Thoracic aorta (tissue), 2 donors: ENCODE measurements at places on chromosomes 3 and 15. TPM values are rescaled to one million over a fixed set of nuclear protein-coding genes. Genes with fewer than 3 reads are reported as not detected.
A peak's percentile ranks its signal among the peaks of the same experiment; 100 is the strongest.

GRCh38 chr3:10389995-10390394 lies 69.1 kb upstream of the SEC13 start:
- H3K4me3 ChIP-seq: no peak overlapping the region
- no peaks in the 10 kb centered on the region for H3K27me3 ChIP-seq
- H3K27ac ChIP-seq: no peak overlapping the region
- no peaks in the 10 kb centered on the region for H3K4me1 ChIP-seq

- H3K4me1 ChIP-seq: peaks cover 18% of the 10 kb centered on the region
- peak; percentile 38 for DNase-seq
- no peaks in the 10 kb centered on the region for H3K36me3 ChIP-seq
- H3K4me3 ChIP-seq: peak overlapping the region; percentile 63
- no peaks in the 10 kb centered on the region for H3K27me3 ChIP-seq
These were observed 102.2 kb upstream of the LPP start for GRCh38 chr3:188051801-188052168.

GRCh38 chr3:172066880-172067796 lies 27.8 kb downstream of the FNDC3B start:
- no peak overlapping the region for H3K27ac ChIP-seq
- no peak for DNase-seq
- H3K27me3 ChIP-seq: no peaks in the 10 kb centered on the region
- H3K4me1 ChIP-seq: peaks cover 88% of the 10 kb centered on the region

- no peak for DNase-seq
These were observed 191.7 kb downstream of the GOLGA6L6 start for GRCh38 chr15:20349774-20350498.

DNA sequence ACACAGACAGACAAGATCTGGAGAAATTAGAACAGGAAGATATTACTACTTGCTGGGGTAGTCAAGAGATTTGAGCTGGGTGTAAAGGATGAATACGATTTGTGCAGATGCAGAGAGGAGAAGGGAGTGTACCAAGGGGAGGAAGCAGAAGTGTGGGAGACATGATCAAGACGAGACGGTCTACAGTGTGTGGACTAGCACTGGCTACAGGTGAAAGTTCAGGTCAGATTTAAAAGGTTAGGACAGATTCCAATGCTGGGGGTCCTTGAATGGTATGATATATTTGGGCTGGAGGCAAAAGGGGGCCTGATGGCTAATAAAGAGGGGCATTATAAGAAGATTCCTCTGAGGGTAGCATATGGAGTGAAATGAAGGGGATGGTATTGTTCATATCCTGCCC lies 12.1 kb downstream of the LDHAL6B start:
- no peaks in the 10 kb centered on the region for H3K27me3 ChIP-seq
- peaks cover 27% of the 10 kb centered on the region for H3K4me1 ChIP-seq
- peaks cover 10% of the 10 kb centered on the region for H3K36me3 ChIP-seq
- no peak for DNase-seq

GRCh38 chr15:76566276-76566675 lies 229.7 kb downstream of the ISL2 start:
- no peaks in the 10 kb centered on the region for H3K27me3 ChIP-seq
- H3K4me3 ChIP-seq: no peak overlapping the region
- H3K27ac ChIP-seq: no peak overlapping the region
- no peak for DNase-seq
- H3K4me1 ChIP-seq: no peaks in the 10 kb centered on the region

GRCh38 chr3:107978131-107979055 lies 112.4 kb downstream of the CD47 start:
- no peak overlapping the region for H3K4me3 ChIP-seq
- no peaks in the 10 kb centered on the region for H3K36me3 ChIP-seq
- no peak overlapping the region for H3K27ac ChIP-seq
- no peak for DNase-seq

- no peaks in the 10 kb centered on the region for H3K27me3 ChIP-seq
- no peaks in the 10 kb centered on the region for H3K36me3 ChIP-seq
- no peak overlapping the region for H3K4me3 ChIP-seq
These were observed 36.1 kb downstream of the SELENOT start for GRCh38 chr3:150639262-150639661.

- no peak overlapping the region for H3K27ac ChIP-seq
- H3K4me1 ChIP-seq: no peaks in the 10 kb centered on the region
- no peak for DNase-seq
- H3K27me3 ChIP-seq: no peaks in the 10 kb centered on the region
- H3K36me3 ChIP-seq: no peaks in the 10 kb centered on the region
These were observed 44.6 kb downstream of the ARHGAP31 start for GRCh38 chr3:119338754-119339153.

DNA sequence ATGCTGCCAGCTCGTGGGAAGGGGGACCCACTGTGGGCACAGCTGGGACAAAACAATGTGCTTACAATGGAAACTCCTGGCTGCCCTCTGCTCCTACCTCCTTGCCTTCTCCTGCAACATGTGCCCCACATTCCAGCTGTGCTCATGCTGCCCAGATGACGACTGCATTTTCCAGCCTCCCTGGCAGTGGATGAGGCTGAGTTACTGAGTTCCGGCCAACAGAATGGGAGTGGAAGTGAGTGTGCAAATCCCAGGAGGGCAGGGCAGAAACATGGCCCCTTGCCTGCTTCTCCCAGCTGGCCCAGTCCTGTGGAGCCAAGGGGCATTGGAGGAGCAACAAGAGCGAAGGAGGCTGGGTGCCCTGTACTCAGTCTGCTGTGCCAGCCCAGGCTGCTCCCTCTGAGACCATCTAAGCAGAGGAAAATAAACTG lies 17.1 kb downstream of the KLF15 start:
- peak overlapping the region; percentile 66 for H3K27ac ChIP-seq
- H3K4me1 ChIP-seq: peaks cover 16% of the 10 kb centered on the region
- H3K27me3 ChIP-seq: no peaks in the 10 kb centered on the region
- H3K36me3 ChIP-seq: peaks cover 17% of the 10 kb centered on the region
- H3K4me3 ChIP-seq: no peak overlapping the region
- DNase-seq: peak; percentile 31

GRCh38 chr15:72507402-72508092 lies 33.4 kb downstream of the ARIH1 start:
- no peak overlapping the region for H3K4me3 ChIP-seq
- H3K36me3 ChIP-seq: no peaks in the 10 kb centered on the region
- H3K4me1 ChIP-seq: peaks cover 12% of the 10 kb centered on the region

DNA sequence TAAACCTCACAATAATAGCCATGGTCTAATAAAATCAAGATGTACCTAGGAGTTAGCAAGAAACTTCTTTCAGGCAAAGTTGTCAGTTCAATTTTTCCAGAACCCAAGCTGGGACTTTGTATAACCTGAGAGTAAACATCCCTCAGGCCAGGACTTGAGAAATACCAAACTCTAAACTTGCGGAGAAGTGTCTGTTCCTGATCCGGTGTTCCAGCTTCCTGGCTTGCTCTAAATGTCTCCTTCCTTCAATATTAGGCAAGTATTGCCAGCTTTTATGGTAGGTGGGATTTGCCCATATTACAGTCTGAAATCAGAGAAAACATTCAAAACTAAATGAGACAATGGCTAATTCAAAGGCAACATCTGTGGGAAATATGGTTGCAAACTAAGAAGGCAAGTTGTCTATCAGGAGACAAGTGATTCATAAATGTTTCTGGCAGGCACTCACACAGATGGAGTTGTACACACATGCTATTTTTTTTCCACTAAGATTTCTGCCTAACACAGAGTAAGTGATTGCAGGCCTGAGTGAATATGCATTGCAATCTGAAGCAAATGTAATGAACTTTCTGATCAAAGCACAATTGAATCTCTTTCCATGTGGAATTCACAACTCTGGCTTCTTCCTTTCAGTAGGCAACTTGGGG lies 88.3 kb upstream of the COL8A1 start:
- peaks cover 7% of the 10 kb centered on the region for H3K4me1 ChIP-seq
- H3K27me3 ChIP-seq: no peaks in the 10 kb centered on the region
- no peak overlapping the region for H3K27ac ChIP-seq
- H3K36me3 ChIP-seq: no peaks in the 10 kb centered on the region
- no peak for DNase-seq

GRCh38 chr3:89261673-89262072 lies 154.3 kb downstream of the EPHA3 start:
- no peak overlapping the region for H3K4me3 ChIP-seq
- no peak overlapping the region for H3K27ac ChIP-seq
- H3K36me3 ChIP-seq: no peaks in the 10 kb centered on the region
- no peaks in the 10 kb centered on the region for H3K4me1 ChIP-seq
- no peak for DNase-seq

- DNase-seq: no peak
- H3K4me1 ChIP-seq: peaks cover 20% of the 10 kb centered on the region
- no peaks in the 10 kb centered on the region for H3K36me3 ChIP-seq
- no peak overlapping the region for H3K27ac ChIP-seq
- H3K4me3 ChIP-seq: no peak overlapping the region
These were observed 17.0 kb downstream of the ITPR1 start for GRCh38 chr3:4509983-4510755.

- no peak for DNase-seq
- peaks cover 5% of the 10 kb centered on the region for H3K36me3 ChIP-seq
- no peak overlapping the region for H3K4me3 ChIP-seq
- H3K27ac ChIP-seq: no peak overlapping the region
- peaks cover 12% of the 10 kb centered on the region for H3K4me1 ChIP-seq
These were observed 8.4 kb downstream of the PIK3R4 start for GRCh38 chr3:130738241-130738640.

DNA sequence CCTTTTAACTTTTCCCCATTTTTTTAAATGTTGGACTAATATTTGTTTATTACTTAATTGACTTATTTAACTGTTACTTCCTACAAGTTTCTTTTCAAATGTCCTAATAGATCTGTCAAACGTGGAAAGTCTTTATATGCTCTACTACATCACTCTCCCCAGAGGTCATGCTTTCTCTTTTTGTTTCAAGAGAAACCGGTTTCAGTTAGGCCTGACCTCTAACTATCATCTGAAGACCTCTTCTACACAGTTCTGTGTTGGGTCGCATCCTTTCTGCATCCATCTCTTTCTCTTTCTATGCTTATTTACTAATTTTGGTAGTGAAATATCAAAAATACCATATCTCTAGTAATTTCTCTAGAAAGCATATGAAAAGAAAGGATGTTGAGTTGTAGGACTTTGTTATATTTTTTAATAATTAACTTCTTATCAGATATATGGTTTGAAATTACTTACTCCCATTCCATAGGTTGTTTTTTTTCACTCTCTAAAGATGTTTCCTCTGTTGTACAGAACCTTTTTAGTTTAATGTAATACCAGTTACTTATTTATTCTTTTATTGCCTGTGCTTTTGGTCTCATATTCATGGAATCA lies 781.2 kb upstream of the ARPP21 start:
- no peaks in the 10 kb centered on the region for H3K27me3 ChIP-seq
- DNase-seq: no peak
- H3K27ac ChIP-seq: no peak overlapping the region
- no peak overlapping the region for H3K4me3 ChIP-seq
- no peaks in the 10 kb centered on the region for H3K4me1 ChIP-seq

- no peak for DNase-seq
- peaks cover 9% of the 10 kb centered on the region for H3K4me1 ChIP-seq
- H3K27ac ChIP-seq: no peak overlapping the region
- no peak overlapping the region for H3K4me3 ChIP-seq
These were observed 63.1 kb upstream of the TSEN2 start for GRCh38 chr3:12421132-12421531.

DNA sequence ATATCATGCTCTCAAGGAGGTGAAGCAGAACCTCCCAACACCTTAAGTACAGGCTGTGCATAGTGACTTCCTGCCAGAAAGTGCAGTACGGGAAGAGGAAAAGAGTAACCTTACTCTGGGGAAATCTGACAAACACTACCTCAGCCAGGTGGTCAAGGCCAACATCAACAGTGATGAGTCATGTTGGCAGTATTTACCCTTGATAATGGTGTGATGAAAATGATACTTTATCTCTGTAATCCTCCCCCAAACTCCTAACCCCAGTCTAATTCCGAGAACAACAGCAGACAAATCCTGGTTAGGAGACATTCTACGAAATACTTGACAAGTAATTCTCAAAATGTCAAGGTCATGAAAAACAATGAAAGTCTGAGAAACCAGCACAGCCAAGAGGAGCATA lies 26.5 kb downstream of the ANKDD1A start:
- H3K36me3 ChIP-seq: peaks cover 4% of the 10 kb centered on the region
- H3K4me1 ChIP-seq: peaks cover 5% of the 10 kb centered on the region

DNA sequence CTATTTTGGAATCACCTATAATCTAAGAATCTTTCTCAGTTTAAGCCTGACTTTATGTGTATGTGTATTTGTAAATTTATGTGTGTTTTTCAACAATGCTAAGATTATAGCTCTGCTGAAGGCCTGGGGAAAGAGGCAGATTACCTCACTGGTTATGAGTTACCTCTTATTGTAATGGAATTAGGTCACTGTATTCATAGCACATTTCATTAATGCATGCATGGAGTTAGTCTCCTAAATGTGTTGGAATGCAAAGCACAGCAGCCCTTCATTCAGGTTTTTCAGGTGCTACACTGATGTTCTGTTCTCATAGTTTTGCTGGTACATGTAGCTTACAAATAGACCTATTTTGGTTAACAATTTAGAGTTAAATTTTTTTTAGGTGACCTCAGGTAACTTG lies 9.5 kb downstream of the GPR87 start:
- H3K36me3 ChIP-seq: no peaks in the 10 kb centered on the region
- DNase-seq: no peak
- H3K4me1 ChIP-seq: peaks cover 4% of the 10 kb centered on the region
- no peaks in the 10 kb centered on the region for H3K27me3 ChIP-seq

DNA sequence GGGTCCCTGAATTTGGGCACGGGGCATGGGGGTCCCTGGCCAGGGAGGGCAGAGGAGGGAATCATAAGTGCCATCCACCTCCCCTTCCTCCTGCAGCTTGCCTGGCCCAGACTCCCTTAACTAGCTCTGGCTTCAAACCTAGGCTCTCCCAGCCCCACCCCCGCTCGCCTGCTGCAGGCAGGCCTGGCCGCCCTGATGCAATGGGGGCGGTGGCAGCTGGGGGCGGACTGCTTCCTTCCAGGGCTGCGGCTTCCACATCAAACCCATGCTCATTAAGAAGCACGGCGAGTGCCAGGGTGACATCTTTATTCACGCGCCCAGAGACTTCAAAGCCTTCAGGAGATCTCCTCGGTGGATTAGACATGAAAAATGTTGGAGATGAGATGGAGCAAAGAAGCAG lies 123.1 kb downstream of the TPRA1 start:
- H3K27me3 ChIP-seq: no peaks in the 10 kb centered on the region
- no peak overlapping the region for H3K4me3 ChIP-seq
- no peaks in the 10 kb centered on the region for H3K4me1 ChIP-seq
- DNase-seq: no peak
- no peak overlapping the region for H3K27ac ChIP-seq
- H3K36me3 ChIP-seq: no peaks in the 10 kb centered on the region

Gene MCTP2
- 15.7 TPM for total RNA-seq

Gene VGLL4
- 114 TPM for total RNA-seq

Gene PATL2
- 1.3 TPM for total RNA-seq

Gene CLRN1
- not detected for total RNA-seq

Gene BCHE
- total RNA-seq: 2.2 TPM

Gene KBTBD13
- total RNA-seq: 3.1 TPM

Gene CPN2
- total RNA-seq: not detected

Gene SNTN
- total RNA-seq: not detected

Gene ADAM10
- total RNA-seq: 63.1 TPM

Gene FSTL1
- 601 TPM for total RNA-seq

Gene GNAT1
- 0.54 TPM for total RNA-seq

Gene NT5DC2
- 47.6 TPM for total RNA-seq
